ENCODE measurements at places on chromosomes 16 and 17.

DNA sequence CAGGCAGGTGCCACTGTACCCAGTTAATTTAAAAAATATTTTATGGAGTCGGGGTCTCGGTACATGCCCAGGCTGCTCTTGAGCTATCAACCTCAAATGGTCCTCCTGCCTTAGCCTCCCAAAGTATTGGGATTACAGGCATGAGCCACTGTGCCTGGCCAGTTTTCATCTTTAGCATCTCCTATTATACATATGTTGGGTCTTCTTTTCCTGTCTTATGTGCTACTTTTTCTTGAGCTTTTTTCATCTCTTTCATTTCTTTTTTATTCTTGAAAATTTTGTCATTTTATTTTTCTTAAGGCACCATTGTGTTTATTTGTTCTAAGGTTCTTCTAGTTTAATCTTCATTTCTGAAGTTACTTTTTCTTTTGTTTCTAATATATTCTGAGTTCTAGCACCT is 20.7 kb downstream of the BANP start:
- no peak for DNase-seq

DNA sequence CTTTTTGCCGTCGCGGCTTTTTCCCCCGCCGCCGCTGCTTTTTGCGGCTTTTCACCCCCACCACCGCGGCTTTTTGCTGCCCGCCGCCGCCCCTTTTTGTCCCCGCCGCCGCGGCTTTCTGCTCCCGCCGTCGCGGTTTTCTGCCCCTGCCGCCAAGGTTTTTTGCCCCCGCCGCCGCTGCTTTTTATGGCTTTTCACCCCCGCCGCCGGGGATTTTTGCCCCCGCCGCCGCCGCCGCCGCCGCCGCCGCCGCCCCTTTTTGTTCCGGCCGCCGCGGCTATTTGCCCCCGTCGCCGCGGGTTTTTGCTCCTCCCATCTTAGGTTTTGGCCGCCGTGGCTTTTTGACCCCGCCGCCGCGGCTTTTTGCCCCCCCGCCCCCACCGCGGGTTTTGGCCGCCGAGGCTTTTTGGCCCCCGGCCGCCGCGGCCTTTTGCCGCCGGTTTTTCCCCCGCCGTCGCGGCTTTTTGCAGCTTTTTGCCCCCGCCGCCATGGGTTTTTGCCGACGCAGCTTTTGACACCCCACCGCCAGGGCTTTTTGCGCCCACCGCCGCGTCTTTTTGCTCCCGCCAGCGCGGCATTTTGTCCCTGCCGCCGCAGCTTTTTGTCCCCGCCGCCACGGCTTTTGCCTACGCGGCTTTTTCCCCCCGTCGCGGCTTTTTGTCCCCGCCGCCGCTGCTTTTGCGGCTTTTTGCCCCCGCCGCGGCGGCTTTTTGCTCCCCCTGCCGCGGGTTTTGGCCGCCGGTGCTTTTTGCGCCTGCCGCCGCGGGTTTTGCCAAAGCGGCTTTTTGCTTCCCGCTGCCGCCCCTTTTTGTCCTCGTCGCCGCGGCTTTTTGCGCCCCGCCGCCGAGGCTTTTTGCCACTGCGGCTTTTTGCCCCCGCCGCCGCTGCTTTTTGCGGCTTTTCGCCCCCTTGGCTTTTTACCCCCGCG is 519.4 kb upstream of the WSB1 start:
- DNase-seq, result no peak

DNA sequence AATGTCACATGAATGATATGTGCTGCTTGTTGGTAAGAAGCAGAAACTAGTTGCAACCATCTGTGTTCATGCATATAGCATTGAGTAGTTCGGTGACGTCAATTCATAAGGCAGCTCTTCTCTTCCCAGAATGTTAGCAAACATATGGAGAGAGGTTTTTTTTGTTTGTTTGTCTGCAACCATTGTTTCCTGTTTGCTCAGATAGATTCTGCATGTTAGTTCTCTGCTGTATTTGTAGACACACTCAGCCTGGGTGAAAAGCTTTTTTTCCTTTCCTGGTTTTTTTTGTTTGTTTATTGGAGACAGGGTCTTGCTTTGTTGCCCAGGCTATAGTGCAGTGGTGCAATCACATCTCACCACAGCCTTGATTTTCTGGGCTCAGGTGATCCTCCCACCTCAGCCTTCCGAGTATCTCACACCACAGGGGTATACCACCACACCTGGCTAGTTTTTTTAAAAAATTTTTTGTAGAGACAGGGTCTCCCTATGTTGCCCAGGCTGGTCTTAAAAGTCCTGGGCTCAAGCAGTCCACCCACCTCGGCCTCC is 16.7 kb downstream of the WSB1 start:
- no peak for DNase-seq

- peak; percentile 3 for DNase-seq
Observed at GRCh38 chr16:86881861-86882273, 303.5 kb downstream of the FOXL1 start.

- no peak for DNase-seq
Observed at GRCh38 chr17:49327835-49328784, 33.9 kb downstream of the ZNF652 start.

GRCh38 chr17:2060385-2060658 is 5.4 kb downstream of the HIC1 start:
- no peak for DNase-seq

DNA sequence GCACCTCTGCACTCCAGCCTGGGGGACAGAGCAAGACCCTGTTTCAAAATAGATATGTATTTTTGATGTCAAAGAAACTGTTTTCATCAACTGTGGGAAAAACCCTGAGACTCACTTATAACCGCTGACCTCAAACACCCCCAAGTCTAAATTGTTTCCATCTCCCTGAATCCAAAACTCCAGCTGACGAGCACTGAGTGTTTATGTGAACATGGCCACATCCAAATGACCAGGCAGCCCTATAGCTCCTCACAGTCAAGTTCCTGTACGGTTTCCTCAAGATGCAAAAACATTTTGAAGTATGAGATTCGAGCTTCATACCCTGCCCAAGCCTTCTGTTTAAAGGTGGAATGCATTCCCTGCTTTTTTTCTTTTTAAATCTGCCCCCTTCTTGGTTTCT is 45.3 kb upstream of the ZCCHC14 start:
- no peak for DNase-seq

GRCh38 chr16:64866021-64866420 is 255.8 kb downstream of the CDH11 start:
- DNase-seq, result no peak

DNA sequence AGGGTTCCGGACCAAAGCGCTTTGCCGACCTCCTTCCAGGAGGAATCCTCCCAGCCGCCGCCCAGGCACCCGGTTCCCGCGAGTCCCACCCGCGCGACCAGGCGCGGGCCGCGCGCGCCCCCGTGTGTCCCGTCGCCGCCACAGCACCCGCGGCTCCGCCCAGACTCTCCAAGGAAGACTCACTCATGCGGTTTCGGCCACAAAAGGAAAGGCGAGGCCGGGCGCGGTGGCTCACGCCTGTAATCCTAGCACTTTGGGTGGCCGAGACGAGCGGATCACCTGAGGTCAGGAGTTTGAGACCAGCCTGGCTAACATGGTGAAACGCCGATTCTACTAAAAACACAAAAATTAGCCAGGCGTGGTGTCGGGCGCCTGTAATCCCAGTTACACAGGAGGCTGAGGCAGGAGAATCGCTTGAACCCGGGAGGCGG is 3.5 kb upstream of the PKMYT1 start:
- DNase-seq, result peak; percentile 59

- DNase-seq, result no peak
Observed at GRCh38 chr16:12502676-12503075, 301.0 kb downstream of the CPPED1 start.

- DNase-seq, result no peak
Observed at GRCh38 chr17:28416703-28417311, 10.8 kb upstream of the SLC46A1 start.

DNA sequence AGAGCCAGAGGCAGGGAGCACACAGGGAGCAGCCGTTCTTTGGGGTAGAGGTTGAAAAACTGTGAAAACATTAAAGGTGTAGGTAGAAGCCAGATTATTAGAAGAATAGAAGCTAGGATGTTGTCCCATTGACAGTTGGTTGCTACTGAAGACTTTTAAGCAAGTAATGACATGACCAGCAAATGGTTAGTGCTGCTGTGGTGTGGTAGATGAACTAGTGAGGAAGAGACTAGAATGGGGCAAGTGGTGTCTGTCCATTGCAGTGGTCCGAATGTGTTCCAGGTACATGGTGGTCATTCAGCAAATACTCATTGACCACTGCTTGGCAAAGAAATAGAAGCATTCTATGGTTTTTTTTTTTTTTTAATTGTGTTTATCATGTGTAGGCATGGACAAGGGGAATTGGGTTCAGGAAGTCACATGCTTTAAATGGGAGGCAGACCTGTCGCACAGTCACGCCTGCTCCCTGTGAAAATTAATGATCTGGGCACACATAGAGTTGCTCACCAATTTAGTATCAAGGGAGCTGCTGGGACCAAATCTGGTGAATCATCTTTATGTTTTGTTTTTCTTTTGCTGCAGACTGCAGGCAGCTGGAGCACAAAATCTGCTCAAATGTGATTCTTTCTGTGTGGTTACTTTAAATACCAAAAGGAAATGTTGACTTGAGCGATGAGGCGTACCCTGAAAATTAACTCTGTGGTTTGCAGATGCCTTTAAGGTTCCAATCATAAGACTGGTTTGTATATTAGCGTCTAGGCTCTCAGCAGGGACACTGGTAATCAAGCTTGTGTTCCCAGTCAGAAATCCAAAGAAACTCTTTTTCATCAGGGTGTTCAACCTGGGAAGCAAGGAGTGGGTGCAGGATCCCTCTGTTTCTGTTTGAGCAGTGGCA is 30.7 kb downstream of the YPEL2 start:
- DNase-seq, result peak; percentile 83

GRCh38 chr16:57475711-57476339 is 10.5 kb downstream of the DOK4 start:
- no peak for DNase-seq

- no peak for DNase-seq
Observed at GRCh38 chr17:77388384-77389306, 247.9 kb downstream of the SEC14L1 start.

DNA sequence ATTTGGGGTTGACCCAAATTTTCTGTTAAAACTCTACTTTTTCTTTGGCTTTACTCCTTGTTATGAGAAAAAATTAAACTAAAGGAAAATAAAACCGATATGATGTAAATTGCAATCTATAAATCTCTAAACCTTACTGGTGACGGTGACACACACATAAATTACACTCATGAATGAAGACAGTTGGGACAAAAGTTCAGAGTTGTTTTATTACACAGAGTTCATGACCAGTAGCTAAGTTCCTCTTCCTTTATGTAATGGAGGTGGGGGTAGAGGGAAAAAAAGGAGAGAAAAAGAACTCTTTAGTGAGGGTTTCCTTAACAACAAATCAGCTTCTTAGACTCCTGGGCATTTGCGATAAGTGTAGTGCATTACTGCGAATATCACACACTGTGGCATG is 220.7 kb downstream of the KCNJ2 start:
- DNase-seq, result no peak

GRCh38 chr17:75892556-75893224 is 4.1 kb downstream of the TRIM65 start:
- no peak for DNase-seq

DNA sequence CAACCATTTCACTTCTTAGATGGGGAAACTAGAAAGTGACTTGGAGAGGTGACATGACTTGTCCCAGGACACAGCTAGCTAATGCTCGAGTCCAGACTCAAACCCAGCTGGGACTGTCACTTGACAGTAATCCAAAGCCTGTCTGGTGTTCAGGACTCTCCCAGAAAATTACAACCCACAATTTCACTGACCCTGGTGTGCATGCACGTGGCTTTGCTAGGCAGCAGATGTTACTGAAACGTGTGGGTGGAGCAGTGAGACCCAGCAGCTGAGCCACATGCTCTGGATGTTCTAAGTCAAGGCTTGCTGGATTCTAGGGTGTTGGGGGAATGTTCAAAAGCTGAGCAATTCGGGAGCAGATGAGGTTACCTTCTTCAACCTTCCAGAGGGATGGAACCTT is 364.6 kb downstream of the GRIN2A start:
- no peak for DNase-seq

GRCh38 chr16:67409631-67410030 is 6.6 kb downstream of the ZDHHC1 start:
- no peak for DNase-seq

DNA sequence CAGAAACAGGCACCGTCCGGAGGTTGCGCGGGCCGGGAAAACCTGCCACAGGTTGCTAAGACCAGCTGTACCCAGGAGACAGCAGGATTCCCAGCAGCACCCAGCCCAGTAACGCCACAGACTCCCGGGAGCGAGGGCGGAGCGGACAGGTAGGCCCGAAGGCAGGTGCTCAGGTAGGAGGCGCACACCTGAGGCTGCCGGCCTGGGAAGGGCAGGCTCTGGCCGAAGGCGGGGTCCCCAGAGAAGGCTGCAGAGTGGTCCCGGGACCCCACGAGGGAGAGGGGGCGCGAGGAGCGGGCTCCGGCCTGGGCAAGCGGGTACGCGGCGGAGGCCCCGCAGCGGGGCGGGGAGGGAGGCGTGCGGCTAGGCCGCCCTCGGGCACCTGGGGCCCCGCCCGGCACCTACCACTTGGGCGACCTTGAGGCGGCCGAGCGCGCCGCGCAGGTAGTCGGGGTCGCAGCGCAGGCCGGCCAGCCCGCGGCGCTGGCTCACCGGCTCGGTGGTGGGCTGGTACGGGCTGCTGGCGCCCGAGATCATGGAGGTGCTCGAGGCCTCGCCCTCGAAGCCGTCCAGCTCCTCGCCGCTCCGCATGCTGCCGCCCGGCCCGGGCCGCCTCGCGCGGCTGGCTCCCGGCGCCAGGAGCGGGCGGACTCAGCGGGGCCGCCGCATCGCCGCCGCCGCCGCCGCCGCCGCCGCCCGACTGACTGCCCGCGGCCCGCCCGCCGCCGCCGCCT is 441 bp downstream of the CMTM4 start:
- no peak for DNase-seq

- no peak for DNase-seq
Observed at GRCh38 chr16:28108590-28109247, 45.2 kb upstream of the GSG1L start.

DNA sequence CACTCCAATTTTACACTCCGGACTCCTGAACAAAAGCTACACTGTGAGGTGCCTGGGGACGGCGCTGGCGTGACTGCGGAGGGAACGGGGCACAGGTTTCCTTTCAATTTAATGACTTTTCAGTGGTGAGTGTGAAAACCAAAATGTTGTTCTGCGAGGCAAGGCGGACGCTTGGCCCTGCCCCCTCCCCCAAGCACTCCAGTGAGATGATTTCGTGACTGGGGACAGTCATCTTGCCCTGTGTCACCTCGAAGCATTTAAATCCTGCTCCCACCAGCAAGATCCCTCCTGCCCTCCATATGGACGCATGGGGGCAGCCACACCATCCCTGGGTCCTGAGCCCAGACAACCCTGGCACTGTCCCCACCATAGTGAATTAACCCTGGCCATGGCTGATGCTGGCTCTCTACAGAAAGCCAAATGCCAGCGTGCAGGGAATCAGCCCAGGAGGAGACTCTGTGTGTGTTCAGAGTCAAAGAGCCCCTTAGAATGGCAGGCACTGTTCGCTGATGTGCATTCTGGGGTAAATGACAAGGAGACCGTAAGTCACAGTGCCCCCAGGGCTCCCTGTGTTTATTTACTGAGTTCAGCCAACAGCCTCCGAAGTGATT is 41.0 kb downstream of the C16orf95 start:
- no peak for DNase-seq

Data from GM04504 (cell line).